Panc1 (cell line): ENCODE measurements at places on chromosomes 3 and 15.

GRCh38 chr15:85501574-85501973 lies 121.2 kb downstream of the AKAP13 start:
- DNase-seq: no peak

DNA sequence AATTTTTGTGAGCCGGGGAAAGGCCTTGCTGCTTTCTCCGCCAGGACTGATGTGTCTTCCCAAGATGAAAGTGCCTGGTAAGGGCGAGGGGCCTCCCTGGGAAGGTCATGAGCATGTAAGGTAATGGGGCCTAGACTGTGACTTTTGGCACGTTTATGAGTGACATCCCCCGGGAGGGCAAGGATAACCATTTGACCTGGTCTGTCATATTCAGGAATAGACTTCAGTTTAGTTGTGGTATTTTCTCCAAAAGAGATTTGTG lies 631 bp upstream of the CNBP start:
- DNase-seq: no peak

DNA sequence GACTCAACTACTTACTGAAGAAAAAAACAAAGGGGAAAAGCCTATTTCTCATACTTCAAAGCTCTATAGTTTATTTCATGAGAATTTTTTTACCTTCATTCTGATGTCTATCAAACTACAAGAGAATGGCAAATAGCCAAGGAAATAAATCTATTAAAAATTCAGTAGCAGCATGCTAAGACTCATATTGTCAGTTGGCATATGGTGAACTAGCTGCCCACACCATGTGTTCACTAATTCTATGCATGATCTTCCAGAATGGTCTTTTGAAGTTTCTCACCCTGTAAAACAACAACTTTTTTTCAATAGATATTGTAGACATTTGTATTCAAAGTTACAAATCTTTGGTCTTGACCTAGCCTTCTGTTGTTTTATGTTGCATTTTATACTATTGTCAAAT lies 386.2 kb downstream of the RSL24D1 start:
- DNase-seq: no peak

DNA sequence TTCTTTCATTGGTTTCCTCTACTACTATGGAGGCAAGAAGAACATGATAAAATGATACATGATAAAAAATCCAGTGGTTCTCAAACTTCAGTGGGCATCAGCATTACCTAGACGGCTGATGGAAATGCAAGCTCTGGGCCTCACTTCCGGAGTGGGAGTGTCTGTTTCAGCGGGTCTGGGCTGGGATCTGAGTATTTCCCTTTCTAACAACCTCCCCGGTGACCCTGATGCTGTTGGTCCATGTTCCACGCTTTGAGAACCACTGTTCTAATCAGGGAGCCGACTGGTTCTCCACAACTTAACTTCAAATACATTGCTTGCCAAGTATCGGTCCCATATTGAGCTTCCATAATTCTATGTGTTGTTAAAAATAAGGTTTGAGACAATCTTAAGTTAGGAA lies 712.3 kb upstream of the LMCD1 start:
- DNase-seq: no peak

DNA sequence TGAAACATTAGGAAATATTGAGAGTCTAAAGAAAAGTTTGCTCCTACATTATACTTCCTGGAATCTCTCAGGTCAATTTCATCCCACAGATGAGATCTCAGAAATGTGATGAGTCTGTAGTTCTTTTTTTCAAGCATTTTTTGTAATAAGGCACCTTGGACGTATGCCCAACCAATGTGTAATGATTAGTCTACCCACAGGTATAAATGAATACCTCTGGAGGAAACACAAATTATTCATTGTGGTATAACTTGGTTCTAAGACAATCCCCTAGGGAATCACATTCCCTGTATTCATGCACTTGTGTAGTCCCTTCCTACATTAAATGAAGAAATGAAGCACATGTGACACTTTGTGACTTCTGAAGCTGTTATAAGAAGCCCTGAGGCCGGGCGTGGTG lies 596.2 kb upstream of the UBE2E2 start:
- no peak for DNase-seq

DNA sequence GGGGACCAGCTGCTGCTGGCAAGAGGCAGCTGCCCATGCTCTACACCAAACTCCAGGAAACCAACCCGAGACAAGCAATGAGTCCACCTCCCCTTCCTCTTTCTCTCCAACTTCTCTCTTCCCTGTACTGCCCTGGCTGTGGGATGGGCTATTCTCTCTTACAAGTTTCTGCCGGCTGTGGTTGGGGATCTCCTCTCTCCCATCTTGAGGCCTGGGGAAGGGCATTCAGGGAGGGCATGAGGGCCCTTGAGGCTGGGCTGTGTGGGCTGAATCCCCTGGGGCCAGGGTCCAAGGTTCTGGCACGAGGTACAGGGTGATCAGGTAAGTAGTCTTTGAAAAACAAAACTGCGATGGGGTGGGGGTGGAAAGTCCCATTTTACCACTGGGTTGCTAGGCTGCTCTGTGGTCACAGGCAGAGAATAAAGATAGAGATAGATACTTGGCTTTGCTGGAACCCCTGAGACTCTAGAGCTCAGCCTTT lies 32.3 kb upstream of the CTSH start:
- DNase-seq: no peak

DNA sequence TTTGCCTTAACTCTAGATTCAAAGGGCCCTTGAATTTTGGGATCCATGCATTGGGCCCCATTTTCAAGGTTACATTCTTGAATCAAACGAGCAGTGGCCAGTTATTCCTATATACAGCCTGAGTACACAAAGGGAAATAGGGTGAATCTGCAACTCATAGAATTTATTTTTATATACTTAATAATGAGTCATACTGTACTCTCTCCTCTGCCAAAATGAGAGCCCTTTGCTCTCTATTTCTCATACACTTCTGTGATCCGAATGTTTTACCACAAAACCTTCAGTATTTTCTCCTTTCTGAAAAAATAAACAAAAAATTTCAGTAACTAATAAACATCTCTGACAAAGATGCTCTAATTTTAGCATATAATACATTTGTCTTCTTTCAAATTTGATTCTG lies 116.7 kb downstream of the SERPINI1 start:
- DNase-seq: no peak

DNA sequence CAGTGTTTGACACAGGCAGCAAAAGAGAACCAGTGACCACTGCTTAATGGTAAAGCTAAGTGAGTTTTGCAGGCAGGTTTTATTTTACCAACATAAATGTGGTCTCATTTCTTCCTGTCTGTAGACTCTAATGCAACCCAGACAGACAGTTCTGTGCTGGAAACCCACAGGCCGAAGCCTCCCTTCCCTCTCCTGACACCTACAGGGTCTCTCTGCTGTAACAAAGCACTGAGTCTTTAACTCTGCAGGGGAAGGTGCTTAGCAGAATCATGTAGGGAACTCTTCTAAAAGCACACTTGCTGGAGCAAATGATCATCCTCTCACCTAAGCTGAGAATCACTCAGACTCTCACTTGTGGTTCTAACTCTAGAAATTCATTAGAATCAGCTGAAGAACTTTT lies 200.3 kb downstream of the KBTBD8 start:
- DNase-seq: no peak
